ENCODE measurements at places on chromosomes 11 and 22.

DNA sequence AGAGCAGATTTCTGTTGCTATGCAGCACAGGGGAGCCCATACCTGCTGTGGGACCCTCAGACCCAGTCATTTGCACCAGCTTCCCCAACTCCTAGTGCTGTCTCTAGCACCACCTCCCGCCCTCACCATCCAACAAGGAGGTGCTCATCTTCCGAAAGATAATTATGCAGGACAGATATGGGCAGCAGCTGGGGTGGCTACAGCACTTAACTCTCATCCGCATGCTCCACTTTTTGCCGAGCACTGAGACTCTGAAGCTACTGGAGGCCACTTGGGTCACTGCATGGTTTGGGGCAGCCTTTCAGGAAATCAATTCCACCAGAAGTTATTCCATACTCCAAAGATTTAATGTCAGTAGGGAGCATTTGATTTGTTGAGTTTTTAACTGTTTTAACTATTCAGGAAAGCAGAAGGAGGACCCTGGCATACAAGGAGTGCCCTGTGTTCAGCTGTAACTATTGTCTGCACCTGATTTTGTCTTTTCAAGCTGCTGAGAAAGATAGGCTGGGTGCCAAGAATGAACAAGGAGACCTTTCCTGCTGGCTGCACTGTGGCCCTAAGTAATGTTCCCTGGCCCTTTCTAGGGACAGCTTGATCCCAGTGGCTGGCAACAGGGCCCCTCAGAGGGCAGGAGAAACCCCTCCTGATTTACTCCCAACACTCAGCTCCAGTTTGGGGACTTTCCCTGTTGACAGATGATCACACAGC, 67.3 kb upstream of the CSNK2A3 start:
- no peak for DNase-seq

DNA sequence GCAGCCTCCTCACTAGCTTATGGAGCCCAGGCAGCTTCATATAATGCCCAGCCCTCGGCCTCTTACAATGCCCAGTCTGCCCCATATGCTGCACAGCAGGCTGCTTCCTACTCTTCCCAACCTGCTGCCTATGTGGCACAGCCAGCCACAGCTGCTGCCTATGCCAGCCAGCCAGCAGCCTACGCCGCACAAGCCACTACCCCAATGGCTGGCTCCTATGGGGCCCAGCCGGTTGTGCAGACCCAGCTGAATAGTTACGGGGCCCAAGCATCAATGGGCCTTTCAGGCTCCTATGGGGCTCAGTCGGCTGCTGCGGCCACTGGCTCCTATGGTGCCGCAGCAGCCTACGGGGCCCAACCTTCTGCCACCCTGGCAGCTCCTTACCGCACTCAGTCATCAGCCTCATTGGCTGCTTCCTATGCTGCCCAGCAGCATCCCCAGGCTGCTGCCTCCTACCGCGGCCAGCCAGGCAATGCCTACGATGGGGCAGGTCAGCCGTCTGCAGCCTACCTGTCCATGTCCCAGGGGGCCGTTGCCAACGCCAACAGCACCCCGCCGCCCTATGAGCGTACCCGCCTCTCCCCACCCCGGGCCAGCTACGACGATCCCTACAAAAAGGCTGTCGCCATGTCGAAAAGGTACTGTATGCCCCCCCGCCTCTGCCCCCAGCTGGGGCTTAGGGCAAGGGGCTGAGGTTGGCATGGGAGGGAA, 8.8 kb downstream of the RBM14 start:
- no peak for DNase-seq

DNA sequence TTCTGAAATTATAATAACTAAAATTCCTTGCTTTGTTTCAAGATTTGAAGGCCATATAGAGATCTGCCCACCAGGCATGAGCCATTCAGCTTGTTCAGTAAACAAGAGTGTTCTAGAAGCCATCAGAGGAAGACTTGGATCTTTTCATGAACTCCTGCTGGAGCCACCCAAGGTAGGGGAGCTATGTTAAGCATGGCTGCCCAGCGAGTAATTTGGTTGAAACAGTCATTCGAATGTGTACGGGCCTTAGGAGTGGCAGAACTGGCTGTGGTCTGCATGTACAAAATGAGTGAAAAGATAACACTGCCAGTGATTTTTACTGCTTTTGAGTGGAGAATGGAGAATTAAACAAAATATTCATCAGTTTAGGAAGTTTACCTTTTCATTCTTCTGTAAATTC, 103.7 kb downstream of the PPP6R3 start:
- DNase-seq, result no peak

DNA sequence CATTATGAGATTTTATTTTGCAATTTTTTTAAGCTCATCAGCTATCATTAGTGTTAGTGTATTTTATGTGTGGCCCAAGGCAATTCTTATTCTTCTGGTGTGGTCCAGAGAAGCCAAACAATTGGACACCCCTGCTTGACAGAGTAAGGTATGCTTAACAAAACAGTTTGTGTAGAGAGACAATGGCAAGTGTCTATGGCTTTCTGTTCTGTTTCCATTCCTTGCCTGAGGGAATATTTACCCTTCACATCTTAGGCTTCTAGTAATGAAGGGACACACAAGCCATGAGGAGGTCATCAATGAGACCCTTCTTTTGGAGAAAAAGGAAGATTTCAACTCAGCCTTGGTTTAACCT, 1278.4 kb upstream of the TENM4 start:
- no peak for DNase-seq

DNA sequence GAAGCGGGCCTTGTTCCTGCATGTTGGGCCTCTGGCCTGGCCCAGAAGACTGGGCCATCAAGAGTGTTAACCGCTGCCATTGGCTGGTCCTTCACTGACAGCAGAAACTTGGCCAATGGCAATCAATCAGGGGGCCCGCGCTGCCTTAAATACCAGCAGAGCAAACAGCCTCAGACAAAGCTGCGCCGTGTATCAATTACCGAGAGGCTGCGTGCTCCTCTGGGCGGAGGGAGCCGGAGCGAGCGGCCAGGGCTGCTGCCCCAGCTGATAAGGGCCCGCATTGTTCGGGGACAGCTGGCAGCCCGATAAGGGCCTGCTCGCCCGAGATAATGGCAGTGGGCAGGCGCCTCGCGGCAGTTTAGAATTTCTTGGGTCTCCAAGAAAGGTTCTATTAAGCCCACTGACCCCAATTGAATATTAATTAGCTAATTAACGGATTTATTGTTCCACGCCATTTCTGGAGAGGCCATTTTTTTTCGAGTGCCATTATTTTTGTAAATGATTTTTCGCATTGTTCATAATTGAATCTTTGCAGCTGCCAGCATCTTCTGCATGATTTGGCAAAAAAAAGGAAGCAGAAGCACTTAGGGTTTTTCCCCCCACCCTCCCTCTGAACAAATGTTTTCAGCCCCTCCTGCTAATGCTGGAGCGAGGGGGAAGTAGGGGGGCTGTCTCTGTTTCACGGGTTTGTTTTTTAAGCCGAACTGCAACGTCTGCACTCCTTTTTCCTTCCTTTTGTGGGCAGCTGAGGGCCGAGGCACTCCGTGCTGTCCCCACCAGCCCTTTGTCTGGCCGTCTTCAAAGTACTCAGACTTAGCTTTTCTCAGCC, 37.6 kb upstream of the RIC3 start:
- no peak for DNase-seq

- no peak for DNase-seq
Measured at GRCh38 chr22:47633111-47633510, 870.7 kb downstream of the TBC1D22A start.

- peak; percentile 68 for DNase-seq
Measured at GRCh38 chr11:117096201-117096991, 1.8 kb downstream of the SIK3 start.

DNA sequence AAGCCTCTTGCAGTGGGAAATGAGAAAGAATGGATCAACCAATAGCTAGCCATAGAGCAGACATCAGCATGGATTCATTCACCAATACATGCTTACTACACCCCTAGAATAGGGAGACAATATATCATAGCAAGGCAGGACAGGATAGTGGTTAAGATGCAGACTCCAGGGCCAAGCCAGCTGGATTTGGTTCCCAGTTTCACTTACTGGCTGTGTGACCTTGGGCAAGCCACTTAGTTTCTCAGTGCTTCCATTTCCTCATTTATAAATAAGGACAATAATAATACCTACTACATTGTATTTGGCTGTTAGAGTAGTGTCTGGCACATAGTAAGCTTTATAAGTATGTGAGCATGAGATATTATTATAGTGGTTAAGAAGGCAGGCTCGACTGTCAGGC, 7.1 kb downstream of the DCHS1 start:
- no peak for DNase-seq

- no peak for DNase-seq
Measured at GRCh38 chr11:123251657-123252344, 56.8 kb upstream of the CLMP start.

- DNase-seq, result peak; percentile 77
Measured at GRCh38 chr11:43944761-43945311, 2.4 kb downstream of the C11orf96 start.

- DNase-seq, result no peak
Measured at GRCh38 chr11:32044158-32044863, 46.6 kb upstream of the RCN1 start.

DNA sequence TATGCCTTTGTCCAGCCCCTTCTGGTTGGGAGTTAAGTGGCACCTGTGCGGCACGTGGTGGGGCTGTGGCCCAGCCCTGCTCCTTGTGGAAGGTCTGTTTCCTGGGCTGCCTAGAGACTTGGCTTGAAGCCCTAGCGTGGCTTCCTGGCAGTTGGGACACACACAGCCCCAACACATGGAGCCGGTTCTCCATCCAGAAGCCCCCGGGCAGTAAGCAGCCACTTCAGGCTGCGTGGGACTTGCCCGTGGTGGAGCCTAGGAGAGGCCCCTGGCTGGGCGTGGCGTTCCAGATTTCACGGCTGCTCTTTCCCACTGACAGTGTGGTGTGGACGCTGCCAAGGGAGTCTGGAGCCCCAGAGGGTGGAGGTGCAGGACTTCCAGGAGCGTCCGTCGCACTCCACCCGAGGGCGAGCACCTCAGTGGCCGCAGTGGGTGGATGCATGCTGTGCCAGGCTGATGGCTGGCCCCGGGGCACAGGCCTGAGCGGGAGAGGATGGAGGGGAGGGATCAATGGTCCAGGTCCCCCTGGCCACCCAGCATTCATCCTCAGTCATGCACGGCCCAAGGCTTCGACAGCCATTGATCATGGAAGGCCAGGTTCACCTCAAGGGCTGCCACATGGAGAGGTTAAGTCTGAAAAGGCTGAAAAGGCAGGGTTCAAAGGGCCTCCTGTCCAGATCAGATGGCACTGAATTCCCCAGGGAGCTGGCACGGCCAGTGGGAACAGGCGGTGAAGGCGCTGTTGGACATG, 9.3 kb downstream of the CCND1 start:
- DNase-seq, result no peak

GRCh38 chr11:44607319-44607962, 42.0 kb downstream of the CD82 start:
- no peak for DNase-seq

- DNase-seq, result no peak
Measured at GRCh38 chr11:55714982-55715888, 53.2 kb downstream of the OR4C6 start.

DNA sequence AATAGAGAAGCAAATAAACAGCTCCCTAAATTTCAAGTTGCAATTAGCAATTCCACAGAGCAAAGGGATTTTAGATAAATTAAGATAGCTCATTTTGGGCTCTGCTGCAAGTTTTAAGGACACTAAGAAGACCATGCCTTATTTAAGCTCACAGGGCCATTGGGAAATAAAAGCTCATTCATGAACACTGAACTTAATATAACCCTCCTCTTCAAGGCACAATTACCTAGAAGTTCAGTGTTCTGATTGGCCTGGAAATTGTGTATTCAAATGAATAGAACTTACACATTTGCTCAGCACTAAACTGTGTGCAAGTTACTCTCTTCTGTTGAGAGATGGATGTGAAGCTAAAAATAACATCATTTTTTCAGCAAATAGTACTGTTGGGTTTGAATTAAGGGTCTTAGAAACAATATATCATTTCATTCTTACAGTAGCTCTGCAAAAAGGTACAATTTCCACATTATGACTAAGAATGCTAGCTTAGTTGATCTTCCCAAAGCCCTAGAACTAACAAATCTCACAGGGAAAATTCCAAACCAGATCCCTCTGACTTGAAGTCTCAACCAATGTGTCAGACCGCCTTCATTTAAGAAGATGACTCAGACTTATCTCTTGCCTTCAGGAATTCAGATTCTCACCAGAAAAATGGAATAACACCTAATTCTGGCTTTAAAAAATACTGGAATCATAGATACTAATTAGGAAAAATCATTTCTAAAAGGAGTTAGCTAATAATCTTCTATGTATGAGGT, 87.4 kb upstream of the LRRC55 start:
- no peak for DNase-seq

DNA sequence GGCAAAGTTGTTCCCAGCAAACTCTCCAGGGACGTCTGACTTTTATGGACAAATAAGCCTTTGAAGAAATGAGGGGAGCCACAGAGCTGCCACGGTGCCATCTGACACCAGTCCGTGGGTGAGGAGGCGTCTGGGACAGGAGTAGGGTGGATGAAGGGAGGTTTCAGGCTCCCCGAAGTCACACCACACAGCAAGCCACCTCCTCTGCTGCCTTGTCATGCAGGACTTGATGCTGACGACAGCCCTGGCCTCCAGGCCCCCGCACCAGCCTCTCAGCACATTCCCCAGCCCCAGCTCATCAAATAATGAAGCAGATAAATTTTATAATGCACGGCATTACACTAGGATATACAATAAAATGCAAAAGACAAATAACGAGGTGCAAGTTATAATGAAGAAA, 156.5 kb downstream of the CEP164 start:
- no peak for DNase-seq

DNA sequence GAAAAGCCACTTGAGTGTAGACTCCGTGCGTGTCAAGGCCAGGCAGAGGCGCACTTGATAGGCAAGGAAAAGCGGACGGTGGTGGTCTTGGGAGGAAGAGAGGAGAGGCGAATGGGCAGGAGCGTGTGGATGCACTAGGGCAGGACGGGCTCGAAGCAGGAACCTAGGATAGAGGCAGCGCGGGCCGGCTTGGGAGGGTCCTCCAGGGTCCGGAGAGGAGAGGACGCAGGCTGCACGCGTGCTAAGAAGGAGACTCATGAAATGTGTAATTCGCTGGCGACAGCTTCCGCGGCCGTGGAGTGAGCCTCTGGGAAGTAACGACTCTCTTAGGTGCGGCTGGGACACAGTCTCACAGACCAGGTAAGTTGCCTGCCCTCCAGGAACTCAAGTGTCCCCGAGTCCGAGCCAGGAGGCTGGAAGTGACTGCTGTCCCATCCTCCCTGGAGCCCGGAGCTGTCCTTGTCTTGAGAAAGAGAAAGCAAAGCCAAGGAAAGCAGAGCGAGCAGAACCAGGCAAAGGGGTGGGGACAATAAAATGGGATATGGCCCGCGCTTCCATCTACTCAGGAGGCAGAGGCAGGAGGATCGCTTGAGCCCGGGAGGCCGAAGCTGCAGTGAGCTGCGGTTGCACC, 874 bp upstream of the IL17RA start:
- DNase-seq, result no peak

- DNase-seq, result no peak
Measured at GRCh38 chr22:32800158-32800882, 1.2 kb upstream of the TIMP3 start.

DNA sequence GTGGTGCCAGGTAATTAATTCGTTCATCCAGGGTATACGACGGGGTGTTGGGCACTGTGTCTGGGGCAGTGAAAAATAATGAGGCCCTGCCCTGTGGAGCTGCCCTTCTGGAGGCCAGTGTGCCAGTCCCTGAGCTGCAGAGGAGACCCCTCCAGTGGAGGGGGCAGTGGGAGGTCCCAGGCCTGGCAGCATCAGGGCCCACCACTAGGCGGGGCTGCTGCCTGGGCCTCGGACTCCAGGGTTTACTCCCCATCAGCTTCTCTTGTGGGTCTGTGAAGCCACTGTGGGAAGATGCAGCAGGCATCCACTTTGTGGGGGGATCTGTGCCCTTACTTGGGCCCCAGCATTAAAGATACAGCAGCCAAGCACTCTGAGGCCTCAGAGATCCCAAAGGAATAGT, 17.4 kb upstream of the TMPRSS6 start:
- no peak for DNase-seq

All from activated CD4-positive, alpha-beta T cell treated with anti-CD3 and anti-CD28 coated beads, Interleukin-2, amount 10 ng/mL, durations not matched to agents 7 days and 5 days (primary cell).